ENCODE measurements at places on chromosomes 7 and 10.

DNA sequence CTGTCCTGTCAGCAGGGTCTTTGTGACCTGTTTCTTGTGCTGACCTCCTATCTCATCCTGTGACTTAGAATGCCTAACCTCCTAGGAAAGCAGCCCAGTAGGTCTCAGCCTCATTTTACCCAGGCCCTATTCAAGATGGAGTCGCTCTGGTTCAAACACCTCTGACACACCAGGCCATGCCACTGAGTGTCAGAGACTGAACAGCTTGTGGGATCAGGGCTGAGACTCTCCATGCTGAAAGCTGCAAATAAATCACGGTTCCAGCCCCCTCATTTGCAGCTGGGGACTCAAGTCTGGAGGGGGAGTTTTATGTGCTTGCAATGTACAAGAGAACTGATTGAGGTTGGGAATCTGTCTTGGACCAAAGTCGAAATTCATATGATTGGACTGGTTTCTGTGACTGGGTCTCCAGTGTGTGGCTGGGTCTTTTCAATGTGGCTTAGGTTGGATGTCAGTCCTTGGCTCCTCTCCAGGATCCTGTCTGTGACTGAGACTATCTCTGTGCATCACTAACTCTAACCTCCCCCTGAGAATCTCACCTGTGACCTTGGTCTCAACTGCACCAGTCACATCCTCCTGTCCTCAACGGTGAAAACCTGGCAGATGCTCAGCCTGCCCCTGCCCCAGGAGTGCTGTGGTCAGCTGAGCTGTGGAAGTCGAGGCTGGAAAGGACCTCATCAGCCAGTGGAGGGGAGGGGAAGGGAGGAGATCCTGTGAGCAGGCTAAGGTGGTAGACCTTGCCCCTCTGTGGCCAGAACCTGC is 11.7 kb downstream of the PRF1 start:
- DNase-seq: no peak

GRCh38 chr7:100575746-100576383 is 2.2 kb upstream of the SAP25 start:
- no peak for DNase-seq

GRCh38 chr10:2244471-2244870 is 507.1 kb upstream of the ADARB2 start:
- no peak for DNase-seq

DNA sequence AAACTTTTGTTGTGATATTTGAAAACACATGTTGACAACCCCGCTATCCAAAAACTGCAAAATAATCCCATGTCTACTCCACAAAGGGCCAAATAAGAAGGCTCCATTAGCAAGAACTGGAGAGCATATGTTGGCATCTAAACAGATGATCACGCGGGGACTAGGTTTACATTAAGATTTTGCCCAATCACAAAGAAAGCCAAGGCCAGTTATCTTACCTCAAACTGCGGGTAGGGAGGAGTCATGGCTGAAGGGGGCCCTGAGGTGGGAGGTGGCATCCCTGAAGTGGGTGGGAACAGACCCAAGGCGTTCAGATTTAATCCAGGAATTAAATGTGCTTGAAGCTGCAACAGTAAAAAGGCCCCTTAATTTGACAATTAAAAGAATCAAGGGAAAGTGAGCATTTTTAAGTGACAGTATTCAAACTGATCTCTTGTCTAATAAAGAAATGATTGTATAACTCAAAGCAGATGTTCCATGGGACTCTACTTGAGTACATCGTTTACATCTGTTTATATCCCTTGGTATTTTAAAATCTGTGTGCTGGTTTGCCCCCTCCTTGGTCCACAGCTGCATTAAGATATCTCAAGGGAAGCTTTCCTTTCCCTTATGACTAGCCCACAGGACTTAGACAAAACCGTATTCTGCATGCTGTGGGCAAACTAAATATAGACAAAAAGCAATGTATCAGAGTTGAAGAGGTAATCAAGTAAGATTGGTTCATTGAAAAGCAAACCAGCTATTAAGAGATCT is 42.9 kb downstream of the MALSU1 start:
- DNase-seq: no peak

DNA sequence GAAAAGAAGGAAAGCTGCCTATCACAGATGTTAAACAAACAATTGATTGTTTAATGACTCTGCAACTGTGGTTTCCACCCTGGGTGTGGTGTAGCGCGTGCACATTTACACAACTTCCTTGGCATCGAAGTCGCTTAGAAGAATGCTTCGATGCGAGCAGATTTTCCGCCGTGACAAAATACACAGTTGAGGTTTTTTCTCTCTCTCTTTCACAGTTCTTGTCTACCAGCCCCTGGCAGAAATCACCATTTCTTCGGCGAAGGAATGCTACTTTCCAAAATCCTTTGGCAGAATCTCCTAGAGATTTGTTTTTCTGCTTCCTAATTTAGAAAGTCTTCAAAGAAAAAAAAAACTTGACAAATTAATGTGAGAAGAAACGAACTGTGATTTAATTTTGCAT is 70.7 kb upstream of the C1QL3 start:
- no peak for DNase-seq

DNA sequence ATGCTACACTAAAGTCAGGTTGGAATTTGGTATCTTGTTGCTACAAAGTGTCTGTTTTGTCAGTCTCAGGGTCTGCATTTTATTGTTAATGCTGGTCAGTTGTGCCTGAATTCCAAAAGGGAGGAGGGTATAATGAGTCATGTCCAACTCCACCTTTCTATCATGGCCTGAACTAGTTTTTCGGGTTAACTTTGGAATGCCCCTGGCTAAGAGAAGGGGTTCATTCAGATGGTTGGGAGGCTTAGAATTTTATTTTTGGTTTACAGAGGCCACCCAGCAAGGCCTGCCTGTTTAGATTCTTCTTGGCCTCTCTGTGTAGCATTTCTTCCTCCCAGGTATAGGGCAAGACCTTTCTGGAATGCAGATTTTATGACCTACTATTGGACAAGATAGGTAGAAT is 93.2 kb downstream of the SKIDA1 start:
- no peak for DNase-seq

DNA sequence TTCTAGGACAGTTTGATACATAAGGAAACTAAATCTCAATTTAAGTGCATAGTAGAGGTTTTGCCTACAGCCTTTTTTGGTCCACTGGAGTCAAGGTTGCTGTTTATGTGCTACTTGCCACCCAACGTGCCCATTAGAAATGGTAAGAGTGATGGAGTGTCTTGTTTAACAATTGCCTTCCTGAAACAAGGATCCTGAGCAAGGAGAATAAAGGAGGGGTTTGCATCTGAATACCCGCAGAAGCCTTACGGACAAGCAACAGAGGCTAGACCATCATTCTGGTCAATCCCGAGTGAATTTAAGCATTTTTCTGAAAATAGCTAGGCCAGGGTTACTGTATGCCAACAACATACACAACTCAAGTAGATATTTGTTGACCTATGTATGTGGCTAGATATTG is 63.6 kb downstream of the MARCHF5 start:
- no peak for DNase-seq

All from amygdala (tissue), 56 donors.